ENCODE measurements at places on chromosomes 6 and 20.

DNA sequence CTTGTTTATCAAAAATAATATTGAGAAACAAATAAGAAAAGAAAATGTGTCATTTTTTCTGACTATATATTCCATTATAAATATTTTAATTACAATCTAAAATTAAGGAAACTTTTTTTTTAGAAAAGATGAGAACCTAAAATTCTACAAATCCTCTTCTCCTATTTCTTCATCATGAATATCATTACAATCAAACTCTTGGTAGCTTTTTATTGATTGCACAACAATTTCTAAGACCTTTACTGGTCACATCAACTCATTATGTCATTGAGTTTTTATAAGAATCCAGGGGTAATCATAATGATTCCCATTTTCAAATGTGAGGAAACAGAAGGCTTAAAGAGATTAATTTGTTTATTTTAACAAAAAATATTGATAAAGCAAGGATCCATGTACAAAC is 841.0 kb downstream of the FRK start:
- DNase-seq: no peak

- peak; percentile 37 for DNase-seq
Measured at GRCh38 chr6:125791151-125791819, 525 bp downstream of the NCOA7 start.

DNA sequence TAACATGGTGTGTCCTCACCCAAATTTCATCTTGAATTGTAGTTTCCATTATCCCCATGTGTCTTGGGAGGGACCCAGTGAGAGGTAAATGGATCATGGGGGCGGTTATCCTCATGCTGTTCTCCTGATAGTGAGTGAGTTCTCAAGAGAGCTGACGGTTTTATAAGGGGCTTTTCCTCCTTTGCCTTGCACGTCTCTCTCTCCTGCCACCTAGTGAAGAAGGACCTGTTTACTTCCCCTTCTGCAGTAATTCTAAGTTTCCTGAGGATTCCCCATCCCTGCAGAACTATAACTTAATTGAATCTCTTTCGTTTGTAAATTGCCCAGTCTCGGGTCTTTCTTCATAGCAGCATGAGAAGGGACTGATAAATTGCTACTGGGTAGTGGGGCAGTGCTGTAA is 789.3 kb downstream of the FRK start:
- peak; percentile 56 for DNase-seq

- DNase-seq: no peak
Measured at GRCh38 chr6:148520109-148520841, 177.6 kb downstream of the SASH1 start.

DNA sequence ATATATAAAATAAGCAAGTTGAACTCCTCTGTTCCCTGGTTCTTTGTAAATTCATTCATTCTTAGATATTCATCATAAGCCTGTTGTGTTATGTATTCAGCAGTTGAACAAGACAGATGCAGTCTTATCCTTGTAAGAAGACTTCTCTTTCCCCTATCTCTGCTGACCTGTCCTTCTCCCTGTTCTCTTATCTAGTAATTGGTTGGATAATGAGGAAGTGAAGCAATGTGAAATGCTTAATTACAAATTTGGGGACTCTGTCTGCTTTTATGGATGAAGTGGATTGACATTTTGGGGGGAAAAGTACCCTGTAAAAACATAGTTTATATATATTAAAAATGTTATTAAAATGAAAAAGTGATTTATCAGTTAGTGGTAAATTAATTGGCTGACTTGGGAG is 37.0 kb downstream of the CDKAL1 start:
- no peak for DNase-seq

DNA sequence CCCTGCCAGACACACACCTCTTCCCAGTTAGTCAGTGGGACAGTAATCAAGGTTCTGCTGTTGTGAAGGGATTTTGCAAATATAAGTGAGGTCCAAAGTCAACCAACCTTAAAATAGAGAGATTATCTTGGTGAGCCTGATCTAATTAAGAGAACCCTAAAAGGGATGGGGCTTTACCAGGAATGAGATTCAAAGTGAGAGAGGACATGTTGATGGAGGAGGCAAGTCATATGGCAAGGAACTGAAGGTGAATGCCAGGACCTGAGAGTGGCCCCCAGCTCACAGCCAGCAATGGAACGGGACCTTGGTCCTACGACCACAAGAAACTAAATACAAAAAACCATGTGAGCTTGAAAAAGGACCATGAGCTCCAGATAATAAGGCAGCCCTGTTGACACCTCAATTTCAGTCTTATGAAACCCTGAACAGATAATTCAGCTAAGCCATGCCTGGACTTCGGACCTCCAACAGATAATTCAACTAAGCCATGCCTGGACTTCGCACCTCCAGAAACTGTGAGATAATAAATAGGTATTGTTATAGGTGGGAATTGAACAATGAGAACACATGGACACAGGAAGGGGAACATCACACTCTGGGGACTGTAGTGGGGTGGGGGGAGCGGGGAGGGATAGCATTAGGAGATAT is 253.4 kb downstream of the GMPR start:
- DNase-seq: no peak

DNA sequence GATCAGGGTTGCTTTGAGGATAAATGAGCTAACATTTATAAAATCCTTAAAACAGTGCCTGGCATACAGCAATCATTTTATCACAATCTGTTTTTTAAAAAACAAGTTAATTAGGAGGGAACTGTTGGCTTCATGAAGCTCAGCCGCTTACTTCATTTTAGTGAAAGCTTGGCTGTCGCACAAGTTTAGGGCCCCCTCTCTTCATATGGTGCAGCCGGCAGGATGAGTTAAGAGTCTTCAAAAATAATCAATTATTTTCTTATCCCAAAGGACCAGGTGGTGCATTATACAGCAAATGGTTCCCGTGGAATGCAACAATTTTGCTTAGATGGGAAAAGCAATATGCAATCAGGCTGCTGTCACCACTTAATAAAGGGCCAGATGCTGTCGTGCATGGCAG is 57.4 kb upstream of the PROKR2 start:
- no peak for DNase-seq

DNA sequence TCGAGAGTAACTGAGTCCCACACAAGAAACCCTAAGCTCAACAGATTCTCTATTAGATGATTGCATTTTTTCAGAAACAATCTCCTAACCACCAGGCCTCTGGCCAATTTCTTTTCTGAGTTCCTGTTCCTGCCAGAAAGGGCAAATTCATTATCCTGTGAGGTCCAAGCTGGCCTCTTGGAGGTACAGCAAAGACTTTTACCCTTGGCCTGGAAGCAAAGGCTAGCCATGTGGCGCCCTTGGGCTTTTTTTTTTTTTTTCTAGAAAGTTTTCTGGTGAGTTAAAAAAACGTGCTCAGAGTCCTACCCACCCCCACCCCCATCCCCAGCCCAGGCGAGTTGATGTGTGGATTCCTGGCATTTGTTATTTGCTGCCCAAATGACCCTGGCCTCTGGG is 59.0 kb upstream of the EEF1A1 start:
- DNase-seq: no peak

GRCh38 chr20:49318430-49319207 is 40.8 kb upstream of the ZNFX1 start:
- DNase-seq: no peak

DNA sequence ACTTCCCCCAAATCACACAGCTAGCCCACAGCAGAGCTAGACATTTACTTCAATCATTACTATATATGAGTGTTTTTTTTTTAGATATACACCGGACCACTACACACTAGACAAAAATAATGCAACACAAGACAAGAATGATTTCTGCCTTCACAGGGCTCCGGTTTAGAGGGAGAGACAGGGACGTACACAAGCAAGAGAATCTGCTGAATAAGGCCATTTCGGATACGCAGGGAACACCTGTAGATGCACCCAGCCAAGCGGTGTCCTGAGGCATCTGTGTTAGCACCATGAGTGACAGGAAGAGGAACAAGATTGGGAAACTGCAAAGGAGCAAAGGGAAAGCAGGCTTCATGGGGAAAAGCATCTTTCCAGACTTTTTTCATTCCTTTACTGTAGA is 45.7 kb downstream of the HS3ST5 start:
- DNase-seq: no peak

DNA sequence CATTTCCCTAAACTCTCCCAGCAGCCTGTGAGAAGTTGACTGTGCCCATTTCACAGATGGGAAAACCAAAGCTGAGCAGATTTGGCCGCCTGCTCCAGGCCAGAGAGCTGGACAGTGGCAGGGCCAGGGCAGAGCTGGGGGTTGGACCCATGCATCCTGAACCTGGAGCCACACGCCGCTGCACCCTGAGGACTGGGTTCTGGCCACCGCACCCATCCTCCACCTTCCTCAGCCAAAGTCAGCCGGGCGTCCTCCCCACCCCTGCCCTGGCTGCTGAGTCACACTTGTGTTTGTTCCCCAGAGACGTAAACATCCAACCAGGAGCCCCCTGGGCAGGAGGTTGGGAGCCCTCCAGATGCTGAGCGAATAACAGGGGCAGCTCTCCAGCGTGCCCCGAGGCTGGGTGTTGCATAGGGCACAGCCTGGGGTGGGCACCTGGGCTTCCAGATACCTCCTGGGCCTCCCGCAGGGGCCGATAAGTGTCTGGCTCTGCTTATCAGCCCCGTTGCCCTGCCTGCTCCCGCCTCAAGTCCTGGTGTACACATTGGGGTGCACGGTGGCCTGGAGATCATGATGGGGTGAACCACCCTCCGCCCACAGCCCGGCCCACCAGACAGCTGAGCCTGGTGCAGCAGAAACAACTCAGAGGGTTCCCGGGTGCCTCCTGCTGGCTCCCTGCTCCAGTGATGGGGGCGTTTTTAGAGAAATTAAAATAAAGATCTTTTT is 23.8 kb downstream of the RBM38 start:
- no peak for DNase-seq

DNA sequence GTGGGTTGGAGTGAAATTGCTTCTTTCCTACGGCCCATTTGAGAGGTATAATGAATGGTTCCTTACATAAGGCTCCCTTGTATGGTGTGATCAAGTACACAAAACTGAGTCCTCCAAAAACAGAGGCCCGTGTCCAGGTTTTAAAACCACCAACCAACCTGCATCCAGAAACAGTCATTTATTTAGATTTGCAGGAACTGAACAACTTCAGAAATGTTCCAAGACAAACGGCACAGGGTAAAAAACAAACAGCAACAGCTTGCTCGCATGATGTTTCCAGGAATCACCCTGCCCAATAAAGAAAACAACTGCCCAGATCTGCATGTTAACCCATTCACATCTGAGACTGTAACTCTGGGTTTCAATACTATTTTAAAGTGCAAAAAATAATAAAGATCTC is 40.2 kb upstream of the TRAM2 start:
- DNase-seq: no peak

All from NCI-H1105 (cell line).